Naive thymus-derived CD4-positive, alpha-beta T cell (primary cell): ENCODE measurements at places on chromosomes 16 and 17.

GRCh38 chr16:84739349-84740124 lies 39.7 kb downstream of the USP10 start:
- DNase-seq = no peak

DNA sequence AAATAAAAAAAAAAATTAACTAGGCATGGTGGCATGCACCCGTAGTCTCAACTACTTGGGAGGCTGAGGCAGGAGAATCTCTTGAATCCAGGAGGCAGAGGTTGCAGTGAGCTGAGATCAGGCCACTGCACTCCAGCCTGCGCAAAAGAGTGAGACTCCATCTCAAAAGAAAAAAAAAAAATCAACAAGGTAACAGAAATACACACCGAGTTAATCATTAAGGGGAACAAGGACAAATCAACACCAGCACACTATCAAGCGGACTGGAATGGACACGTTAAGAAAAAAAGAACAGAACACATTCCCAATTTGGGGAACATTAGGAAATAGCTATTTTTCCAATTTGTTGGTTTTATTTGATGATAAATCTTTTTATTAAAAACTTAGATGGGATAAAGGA lies 28.4 kb upstream of the GLG1 start:
- no peak for DNase-seq

DNA sequence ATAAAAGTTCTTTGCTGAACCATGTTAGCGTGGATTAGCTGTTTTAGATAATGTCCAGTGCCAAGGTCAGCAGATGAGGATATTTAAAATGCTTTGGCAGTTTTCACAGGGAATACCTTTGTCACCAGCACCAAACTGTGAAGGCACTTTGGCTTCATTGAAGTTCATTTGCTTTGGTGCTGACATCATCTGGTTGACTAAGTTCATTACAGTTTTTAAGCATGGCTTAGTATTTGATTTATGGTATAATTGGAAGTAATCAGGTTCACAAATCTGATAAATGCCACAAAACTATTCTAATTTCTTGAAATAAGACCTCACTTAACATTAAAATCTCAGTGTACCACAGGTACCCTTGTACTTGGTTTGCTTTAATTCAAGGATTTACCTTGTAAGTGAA lies 4.3 kb downstream of the GID4 start:
- DNase-seq = no peak

DNA sequence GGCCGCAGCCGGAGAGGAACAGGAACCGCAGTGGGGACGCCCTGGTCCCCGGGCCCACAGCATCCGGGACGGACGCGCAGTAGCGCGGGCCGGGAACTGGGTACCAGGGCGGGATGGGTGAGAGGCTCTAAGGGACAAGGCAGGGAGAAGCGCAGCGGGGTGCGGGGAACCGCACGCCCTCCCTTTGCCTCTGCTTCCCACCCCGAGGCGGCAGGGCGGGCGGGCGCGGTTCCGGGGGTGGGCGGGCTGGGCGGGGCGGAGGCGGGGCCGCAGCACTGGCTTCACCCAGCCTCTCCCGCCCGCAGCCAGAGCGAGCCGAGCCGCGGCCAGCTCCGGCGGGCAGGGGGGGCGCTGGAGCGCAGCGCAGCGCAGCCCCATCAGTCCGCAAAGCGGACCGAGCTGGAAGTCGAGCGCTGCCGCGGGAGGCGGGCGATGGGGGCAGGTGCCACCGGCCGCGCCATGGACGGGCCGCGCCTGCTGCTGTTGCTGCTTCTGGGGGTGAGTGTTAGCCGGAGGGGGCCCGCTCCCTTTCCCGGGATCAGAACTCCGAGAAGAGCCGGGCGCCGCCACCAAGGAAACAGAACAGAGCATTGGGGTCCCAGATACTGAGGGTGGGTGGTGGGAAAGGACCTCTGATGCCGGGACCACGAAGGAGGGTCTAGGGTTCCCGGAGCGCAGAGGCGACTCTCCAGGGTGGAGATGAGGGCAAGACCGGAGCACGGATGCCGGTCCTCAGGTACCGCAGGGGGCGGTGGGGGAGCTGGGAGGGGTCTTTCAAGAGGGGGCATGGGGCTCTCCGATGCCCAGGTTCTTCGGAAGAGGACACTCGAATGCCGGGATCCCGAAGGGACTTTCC lies at the start of gene NGFR:
NGFR (plus strand) TSS at position 308 of the 856 bp plus-strand sequence; CDS start at position 433, 125 bp downstream.
- DNase-seq = peak; percentile 32

GRCh38 chr17:18161207-18162145 lies 22.2 kb upstream of the ALKBH5 start:
- DNase-seq = no peak

DNA sequence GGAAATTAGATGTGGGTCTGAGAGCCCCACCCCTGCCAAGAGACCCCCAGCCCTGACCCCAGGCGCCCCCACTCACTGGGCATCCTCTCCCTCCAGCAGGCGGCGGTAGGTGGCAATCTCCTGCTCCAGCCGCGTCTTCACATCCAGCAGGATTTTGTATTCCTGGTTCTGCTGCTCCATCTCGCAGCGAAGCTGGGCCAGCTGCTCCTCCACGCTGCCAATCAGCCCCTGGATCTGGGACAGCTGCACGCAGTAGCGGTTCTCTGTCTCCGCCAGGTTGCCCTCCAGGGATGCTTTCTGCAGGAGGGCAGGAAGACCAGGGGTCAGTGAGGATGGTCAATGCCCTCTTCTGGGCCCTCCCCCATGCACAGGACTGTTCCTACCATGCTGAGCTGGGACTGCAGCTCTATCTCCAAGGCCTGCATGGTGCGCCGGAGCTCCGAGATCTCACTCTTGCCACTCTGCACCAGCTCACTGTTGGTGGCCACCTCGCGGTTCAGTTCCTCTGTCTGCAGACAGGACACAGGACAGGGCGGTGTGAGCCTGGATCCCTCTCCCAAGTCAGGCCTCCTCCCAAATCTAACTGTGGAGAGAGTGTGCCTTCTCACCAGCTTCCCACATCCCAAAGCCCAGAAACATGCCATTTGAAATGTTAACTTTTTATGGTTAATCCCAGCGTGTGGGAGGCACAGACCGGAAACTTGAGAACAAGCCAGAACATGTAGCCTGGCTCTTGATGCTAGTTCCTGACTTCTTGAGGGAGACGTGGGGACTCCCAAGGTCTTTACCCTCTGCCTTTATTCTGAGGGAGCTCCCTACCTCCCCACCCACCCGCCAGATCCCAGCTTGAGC lies 3.6 kb downstream of the KRT17 start:
- no peak for DNase-seq

GRCh38 chr16:54312502-54312991 lies 26.0 kb upstream of the IRX3 start:
- no peak for DNase-seq

- no peak for DNase-seq
Observed at GRCh38 chr17:65053354-65053881, 3.1 kb downstream of the GNA13 start.

GRCh38 chr16:72427051-72427782 lies 255.3 kb upstream of the PMFBP1 start:
- no peak for DNase-seq

- DNase-seq = no peak
Observed at GRCh38 chr17:55284001-55284884, 19.5 kb downstream of the HLF start.

DNA sequence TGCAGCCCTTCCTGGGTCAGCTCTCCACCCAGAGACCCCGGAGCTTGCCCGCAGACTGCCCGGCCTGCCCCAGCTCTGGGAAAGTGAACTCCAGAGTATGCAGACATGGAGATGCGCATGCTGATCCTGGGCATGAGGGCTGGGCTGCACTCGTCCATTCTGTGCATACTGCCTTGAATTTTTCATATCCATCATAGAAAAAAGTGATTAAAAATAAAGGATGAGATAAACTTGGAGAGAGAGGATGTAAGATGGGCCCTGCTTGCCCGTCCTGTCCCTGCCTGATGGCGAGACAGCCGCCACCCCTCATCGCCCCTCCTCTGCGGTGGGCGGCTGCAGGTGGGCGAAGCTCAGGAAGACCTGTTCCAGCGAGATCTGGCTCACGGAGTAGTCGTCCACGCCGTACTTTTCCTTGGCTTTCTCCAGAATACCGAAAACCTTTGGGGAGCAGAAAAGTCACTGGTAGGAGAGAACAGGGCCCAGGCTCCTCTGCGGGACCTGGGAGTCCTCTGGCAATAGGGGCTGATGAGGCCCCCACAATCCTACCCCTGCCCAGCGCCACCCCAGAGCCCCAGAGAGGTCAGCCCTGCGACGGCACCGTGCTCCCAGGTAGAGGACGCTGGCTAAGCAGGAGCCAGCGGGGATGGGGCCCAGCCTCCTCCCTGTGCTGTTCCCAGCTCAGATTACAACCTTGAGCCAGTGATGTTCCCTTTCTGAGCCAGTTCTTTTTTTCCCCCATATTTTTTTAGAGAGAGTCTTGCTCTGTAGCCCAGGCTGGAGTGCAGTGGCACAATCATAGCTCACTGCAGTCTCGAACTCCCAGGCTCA lies 8.7 kb upstream of the RNPS1 start:
- DNase-seq = no peak

DNA sequence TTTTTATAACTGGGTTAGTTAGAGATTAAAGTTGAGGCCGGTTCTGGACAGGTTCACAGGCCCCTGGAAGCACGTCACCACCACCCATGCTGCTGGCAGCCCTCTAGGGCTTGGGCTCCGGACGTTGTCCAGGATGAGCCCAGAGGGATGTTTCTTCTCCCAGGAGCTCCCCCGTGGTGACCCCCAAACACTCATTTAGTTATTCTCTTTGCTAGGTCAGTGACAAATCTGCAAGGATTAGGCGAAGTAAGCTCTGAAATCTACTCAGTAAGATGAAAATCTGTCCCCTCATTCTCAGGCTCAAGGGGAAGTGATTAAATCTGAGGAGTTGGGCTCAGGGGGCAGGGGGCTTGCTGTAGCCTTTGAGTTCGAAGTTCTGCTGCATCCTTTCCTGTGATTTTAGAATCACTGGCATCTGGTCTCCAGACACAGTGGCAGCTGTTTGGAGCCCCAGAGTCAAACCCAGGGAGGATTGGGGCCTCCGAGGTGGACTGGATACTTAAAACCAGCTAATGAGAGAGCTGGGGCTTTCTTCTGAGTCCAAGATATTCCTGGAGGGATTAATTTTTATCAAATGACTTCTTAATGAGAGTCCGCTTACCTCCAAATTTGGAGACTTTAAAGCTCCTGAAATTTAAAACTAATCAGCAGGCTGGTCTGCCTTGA lies 49.2 kb upstream of the HS3ST2 start:
- DNase-seq = no peak

- DNase-seq = no peak
Observed at GRCh38 chr17:74795327-74796020, 19.3 kb upstream of the NAT9 start.

- DNase-seq = peak; percentile 71
Observed at GRCh38 chr16:4415538-4416199, 727 bp downstream of the CORO7 start.

DNA sequence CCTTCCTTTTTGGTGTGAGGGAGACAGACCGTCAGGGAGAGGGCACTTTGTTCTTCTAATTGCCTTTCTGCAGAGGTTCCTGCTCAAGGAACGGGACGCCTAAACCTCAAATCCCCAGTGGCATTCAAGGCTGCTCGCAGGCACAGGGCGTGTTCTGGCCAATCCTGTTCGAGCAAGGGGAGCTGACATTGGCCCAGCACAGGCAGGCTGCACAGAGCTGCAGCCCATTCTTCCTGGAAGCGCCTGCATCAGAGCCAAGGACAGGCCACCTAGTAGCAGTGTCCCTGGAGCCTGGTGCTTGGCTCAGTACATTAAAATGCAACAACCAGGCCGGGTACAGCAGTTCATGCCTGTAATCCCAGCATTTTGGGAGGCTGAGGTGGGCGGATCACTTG lies 72.2 kb upstream of the CREBBP start:
- DNase-seq = no peak

DNA sequence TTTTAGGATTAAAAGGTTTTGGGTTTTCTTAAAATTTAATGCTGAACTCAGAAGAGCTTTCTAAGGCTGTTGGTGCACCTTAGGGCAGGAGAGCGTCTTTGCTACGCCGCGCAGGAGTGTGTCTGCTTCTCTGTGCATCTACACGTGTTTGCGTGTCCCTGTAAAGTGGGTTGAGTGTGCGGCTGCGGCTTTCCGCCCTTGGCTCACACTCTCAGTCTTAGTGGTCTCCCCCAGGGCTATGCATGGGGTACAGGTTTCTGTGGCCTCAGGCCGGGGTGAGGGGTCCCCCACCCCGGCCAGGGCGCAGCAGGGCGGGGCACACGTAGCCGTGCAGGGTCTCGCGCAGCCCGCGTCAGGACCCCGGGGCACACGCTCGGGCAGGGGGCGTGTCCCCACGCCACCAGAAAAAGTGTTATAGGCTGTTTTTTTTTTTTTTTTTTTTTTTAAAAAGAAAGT lies 727 bp upstream of the TENT4B start:
- no peak for DNase-seq

- no peak for DNase-seq
Observed at GRCh38 chr17:75996665-75997590, 3.7 kb upstream of the CDK3 start.

DNA sequence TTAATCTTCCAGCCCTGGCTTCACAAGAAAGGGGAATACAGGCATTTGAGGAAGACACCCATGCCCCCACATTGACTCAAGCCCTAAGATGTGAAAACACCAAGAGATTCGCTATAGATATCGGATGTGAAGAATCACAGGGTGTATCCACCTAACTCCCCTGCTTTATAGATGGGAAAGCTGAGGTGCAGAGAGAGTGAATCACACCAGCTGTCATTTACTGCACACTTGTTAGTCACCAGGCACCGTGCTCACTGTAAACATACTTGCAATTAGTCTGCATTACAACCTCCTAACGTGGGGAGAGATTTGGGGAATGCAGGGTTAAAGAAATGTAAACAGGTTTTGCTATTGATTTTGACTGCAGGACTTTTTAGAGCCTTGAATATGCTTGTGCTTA lies 325.5 kb downstream of the C16orf95 start:
- no peak for DNase-seq

GRCh38 chr17:80798595-80799537 lies 192.8 kb upstream of the CHMP6 start:
- no peak for DNase-seq

- no peak for DNase-seq
Observed at GRCh38 chr17:76582660-76583059, 3.0 kb downstream of the ST6GALNAC2 start.

DNA sequence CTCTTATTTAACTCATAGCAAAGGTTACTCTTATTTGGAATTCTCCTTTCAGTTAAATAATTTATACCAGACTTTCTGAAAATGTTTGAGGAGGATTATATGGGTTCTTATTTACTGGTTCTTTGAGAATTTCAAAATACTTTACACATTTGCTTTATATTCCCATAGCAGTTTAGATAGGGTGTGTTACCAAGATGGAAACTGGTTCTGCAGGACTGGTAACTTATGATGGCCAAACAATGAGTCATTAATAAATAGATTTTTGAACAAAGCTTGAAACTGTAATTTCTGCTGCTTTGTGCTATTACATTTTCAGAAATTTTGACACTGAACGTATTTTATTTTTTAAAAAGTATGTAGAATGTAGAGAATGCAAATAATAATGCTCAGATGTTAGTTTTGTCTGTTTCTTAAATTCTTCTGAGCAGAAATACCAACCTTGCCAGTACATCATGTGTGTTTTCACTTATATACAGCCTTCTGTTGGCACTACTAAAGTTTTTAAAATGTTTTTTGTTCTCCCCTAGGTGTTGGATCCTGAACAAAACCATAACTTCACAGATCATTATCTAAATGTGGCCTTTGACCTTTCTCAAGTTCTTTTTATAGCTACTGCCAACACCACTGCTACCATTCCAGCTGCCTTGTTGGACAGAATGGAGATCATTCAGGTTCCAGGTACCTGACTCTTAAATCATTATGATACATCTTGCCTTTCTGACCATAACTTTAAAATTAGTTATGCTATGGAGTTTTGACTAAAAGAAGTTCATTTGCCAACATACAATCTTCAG lies 48.3 kb upstream of the ABCC11 start:
- DNase-seq = no peak
